ENCODE measurements at places on chromosomes 1 and 21. TPM values are rescaled to one million over a fixed set of nuclear protein-coding genes. Genes with fewer than 3 reads are reported as not detected.

DNA sequence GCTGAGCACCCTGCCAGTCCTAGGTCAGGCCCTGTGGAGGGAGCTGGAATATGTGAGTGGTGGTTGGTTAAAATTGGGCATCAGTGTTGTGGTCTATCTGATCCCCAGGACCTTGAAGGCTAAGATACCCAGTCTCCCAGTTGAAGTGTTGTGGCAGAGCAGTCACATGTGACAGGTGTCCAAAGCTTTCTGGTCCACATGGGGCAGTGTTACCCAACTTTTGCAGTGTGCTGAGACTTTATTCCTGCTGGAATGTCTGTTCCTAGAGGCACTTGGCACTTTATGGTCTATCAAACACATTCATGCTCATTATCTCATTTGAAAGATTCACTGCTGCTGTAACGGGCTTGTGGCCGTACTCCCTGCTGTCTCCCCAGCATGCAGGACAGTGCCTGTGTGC, 21.0 kb upstream of the LORICRIN start:
- no peak for DNase-seq

Gene RIPPLY3
- not detected for polyA plus RNA-seq

Gene GPR52
- polyA plus RNA-seq: not detected

Gene RAP1A
- 61.3 TPM for polyA plus RNA-seq

DNA sequence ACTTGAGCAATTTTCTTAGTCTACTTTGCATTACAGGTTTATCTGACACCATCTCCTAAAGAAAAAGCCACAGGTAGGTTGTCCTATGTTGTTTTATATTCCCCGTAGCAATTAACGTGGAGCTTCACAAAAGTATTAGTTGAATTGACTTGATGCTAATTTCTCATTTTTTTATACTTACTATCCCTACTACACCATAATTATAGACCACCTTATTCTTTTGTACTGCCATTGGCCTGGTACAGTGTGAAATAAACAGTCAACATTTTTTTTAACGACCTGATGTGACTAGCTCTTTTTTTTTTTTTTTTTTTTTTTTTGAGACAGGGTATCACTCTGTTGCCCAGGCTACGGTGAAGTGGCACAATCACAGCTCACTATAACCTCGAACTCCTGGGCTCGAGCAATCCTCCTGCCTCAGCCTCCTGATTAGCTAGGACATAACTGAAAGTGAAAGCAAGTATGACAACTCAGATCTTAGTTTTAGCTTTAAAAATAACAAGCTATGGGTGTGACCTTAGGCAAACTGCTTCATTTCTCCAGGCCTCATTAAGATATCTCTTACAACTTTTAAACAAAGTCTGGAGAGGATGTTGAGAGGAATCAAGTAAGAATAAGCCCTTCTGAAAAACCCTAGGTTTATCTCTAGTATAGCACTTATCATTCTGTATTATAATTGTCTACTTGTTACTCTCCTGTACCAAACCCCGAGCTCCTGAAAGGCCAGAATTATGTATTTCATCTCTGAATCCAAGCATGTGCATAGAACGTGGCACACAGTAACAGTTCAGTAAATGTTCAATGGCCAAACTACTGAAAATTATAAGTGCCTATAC, 49.5 kb downstream of the LUZP1 start:
- no peak for DNase-seq

DNA sequence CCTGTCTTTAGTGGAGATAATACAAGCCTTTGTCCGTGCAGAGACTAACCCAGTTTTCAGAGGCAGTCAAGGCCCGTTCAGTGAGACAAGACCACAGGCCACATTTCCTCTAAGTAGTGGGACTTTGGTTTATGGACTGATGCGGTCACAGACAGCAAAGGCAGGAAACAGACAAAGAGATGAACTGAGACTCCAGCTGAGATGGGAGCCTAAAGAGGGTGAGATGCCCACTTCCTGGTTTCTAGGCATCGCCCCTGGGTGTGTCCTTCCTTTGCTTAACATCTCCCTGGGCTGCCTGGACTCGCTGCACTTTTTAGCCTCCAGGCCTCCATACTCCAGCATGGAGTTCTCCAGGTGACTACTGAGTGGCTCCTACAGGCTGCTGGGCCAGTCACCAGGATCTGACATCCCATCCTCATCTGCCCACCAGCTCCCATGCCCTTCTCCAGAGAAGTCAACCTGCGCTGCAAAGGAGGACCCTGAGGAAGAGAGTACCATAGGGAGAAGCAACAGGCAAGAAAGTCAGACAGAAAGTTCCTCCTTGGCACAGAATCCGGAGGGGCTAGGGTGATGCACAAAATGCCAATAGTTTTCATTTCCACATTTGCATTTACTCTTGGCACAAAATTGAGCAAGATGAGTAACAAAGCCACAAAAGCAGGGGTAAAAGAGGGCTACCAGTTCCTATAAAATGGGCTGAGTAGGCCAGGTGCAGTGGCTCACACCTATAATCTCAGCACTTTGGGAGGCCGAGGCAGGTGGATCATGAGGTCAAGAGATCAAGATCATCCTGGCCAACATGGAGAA, 15.1 kb downstream of the THEMIS2 start:
- no peak for DNase-seq

- no peak for DNase-seq
Measured at GRCh38 chr1:53620061-53620855, 118.7 kb downstream of the GLIS1 start.

GRCh38 chr1:165228111-165228655, 128.3 kb downstream of the LMX1A start:
- DNase-seq: no peak

Gene AADACL4
- not detected for polyA plus RNA-seq

Gene CD1B
- not detected for polyA plus RNA-seq

GRCh38 chr1:10823000-10823401, 26.6 kb upstream of the CASZ1 start:
- DNase-seq: no peak

DNA sequence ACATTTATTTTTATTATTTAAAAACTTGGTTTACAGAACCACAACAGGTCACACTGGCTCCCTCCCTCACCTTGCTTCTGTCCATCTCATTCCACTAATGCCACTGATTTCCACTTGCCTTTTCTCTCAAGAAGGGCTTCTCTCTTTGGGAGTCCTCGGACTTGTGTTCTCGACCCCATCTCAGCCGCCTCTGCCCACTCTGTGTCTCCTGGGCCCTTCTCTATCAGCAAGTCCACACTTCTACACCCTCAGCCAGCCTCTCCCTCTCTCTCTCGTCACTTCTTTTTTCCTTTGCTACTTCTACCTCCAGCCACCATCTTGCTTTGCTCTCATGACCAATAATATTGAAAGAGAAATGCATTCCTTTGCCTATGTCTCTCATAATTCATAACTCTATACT, 129.4 kb downstream of the HMGB4 start:
- no peak for DNase-seq

- DNase-seq: no peak
Measured at GRCh38 chr1:226549094-226549936, 751 bp downstream of the STUM start.

Gene NES
- 841 TPM for polyA plus RNA-seq

DNA sequence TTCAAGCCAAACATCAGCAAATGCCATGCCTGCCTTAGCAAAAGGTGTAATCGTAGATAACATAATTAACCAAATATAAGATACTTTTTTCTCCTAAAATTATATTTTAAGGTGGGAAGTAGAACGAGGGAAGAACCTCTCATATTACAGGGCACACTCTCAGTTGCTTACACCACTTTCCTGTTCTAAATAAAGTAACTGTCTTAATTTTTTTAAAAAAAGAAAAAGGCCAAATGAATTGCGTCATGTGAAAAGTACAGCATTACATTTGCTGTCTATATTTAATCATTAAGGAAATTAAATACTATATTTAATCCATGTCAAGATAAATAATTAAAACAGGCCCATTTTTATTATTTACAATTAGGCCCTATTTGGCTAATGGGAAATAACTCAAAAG, 23.7 kb downstream of the JAK1 start:
- no peak for DNase-seq

Gene HSF2BP
- 0.85 TPM for polyA plus RNA-seq
